ENCODE measurements at places on chromosomes 1 and 21.

GRCh38 chr1:73862355-73862754, 335.6 kb downstream of the LRRIQ3 start:
- ATAC-seq = no peak

GRCh38 chr21:26550326-26550725, 22.8 kb downstream of the CYYR1 start:
- no peak for ATAC-seq

DNA sequence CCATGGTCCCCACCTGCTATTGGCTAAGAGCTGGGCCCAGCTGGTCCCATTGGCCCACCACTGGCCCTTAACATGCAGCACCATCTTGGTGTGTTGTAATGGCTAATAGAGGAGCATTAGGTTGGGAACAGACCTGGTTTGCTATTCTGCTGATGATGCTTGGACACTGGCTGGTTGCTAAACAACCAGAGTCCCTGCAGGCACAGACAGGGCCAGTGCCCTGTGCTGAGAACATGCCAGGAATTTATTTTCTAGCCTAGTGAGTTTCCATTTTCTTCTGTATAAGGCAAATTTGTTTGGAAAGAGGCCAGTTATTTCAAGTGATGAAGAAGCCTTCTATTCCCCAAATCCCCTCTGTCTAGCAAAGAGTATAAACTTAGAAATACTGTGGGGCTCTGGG, 42.9 kb upstream of the TDRD10 start:
- ATAC-seq = no peak

- ATAC-seq = no peak
Observed at GRCh38 chr1:58898739-58899586, 115.1 kb upstream of the JUN start.

GRCh38 chr21:38267991-38268863, 11.4 kb downstream of the KCNJ15 start:
- no peak for ATAC-seq

- ATAC-seq = no peak
Observed at GRCh38 chr1:213221209-213221608, 170.2 kb downstream of the RPS6KC1 start.

GRCh38 chr1:41892301-41892781, 26.4 kb downstream of the HIVEP3 start:
- ATAC-seq = no peak

DNA sequence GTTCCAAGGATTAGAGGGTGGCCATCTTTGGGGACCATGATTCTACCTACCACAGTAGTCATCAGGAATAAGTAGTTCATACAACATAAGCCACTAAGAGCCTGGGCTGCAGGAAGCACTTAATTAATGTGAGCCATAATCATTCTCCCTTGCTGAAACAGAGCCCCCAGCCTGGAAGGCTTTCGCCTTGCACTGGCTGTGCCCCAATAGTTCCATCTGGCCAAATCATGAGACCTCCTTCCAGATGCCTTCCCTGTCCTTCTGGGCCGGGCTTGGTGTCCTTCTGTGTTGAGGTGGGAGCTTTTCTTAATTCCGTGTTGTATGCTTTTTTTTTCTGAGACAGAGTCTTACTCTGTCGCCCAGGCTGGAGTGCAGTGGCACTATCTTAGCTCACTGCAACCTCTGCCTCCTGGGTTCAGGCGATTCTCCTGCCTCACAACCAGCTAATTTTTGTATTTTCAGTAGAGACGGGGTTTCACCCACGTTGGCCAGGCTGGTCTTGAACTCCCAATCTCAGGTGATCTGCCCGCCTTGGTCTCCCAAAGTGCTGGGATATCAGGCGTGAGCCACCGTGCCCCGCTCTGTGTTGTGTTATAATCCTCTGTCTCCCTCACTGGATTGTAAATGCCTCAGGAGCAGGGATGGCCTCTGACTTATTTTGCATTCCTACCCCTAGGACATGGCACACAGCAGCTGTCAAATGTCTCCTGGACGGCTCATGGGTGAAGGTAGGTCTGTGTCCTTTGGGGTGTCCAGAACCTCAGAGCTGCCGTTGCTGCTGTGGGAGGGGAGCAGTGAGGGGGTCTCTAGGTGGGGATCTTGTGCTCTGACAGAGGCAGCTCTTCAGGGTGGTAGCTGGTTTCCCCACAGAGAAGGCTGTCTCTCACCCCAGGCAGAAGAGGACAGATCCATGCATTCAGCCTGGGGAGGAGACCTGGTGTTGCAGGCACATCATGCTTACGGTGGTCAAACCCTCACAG, 10.1 kb downstream of the GNG4 start:
- no peak for ATAC-seq

GRCh38 chr1:121522061-121522759, 337.4 kb downstream of the SRGAP2C start:
- no peak for ATAC-seq

- no peak for ATAC-seq
Observed at GRCh38 chr1:207130252-207131036, 26.4 kb downstream of the C4BPA start.

DNA sequence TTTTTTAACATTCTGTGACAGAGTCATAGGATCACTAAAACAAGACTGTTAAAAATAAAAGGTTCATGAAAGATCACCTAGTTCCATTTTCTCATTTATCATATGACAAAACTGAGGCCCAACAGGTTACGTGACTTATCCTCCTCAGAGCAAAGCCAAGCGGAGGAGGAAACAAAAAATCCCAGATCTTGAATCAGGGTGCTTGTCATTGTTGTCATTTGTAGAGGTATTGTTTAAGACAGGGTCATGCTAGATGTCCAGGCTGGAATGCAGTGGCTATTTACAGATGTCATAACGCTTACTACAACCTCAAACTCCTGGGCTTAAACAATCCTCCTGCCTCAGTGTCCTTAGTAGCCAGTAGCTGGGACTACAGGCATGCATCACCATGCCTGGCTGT, 293.2 kb downstream of the DSCAM start:
- no peak for ATAC-seq

GRCh38 chr21:43849532-43850299, 15.3 kb upstream of the AGPAT3 start:
- ATAC-seq = no peak

- no peak for ATAC-seq
Observed at GRCh38 chr1:116078699-116079223, 32.4 kb upstream of the MAB21L3 start.
